NCI-H1436 (cell line): ENCODE measurements at places on chromosomes 6 and 20.

DNA sequence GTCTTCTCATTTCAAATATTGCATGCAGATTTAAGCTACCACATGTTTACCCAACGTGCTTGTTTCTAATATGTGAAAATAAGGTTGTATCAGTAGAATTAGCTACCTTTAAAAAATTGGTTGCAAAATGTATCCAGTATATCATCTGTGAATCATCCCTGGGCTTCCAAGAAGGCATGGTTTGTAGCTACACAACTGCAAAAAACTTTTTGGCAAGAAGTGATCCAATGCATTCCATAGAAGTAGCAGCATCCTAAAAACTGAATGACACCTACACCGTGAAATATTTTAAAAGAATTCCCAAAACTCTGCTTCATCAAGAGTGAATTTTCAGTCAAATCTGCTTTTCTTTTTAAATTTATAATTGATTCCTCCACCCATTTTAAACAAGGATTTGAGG is 89.1 kb downstream of the AIG1 start:
- DNase-seq: no peak

GRCh38 chr20:62241506-62241905 is 3.2 kb downstream of the OSBPL2 start:
- no peak for DNase-seq

DNA sequence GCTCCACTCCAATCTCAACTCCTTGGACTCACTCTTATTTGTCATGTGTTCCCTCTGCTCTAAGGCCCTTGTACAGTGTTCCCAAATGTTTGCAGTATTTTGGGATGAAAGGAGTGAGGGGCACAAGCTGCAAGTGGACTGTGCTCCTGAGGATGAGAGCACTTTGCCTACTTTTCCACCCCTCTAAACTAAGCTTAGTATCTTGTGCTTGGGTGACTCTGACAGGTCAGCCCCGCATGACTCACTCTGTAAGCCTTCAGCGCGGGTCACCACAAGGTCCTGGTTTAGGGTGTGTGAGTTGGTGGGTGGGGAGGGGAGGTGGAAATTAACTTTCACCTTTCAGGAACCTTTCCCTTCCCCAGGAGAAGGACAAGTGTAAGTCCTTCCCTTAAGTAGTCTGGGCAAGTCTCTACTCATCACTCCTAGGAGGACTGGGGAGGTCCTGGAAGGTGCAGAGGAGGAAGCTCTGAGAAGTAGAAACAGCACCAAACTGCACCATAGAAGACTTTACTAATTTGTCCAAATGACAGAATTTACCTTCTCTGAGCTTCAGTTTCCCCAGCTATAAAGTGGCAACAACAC is 68.8 kb upstream of the EPB41L1 start:
- no peak for DNase-seq

DNA sequence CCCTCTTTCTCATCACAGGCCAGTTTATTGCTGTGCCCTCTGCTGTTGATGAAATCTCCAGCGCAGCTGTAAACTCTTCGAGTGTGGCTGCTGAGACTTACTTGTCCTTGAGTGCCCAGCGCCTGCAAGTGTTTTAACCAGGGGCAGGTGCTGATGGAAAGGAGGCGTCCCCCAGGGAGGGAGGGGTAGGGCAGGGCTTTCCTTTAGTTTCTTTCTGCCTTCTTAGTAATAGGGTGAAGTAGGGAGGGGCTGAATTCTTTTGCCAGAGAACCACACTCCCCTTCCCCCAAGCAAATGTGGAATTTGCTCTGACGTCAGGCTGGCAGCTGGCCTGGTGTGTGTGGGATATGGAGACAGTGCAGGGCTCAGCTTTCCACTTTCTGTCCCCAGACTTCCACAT is 61.2 kb downstream of the IGF2R start:
- DNase-seq: peak; percentile 36
